Fibroblast of skin of abdomen (primary cell): ENCODE measurements at places on chromosomes 11 and 22.

DNA sequence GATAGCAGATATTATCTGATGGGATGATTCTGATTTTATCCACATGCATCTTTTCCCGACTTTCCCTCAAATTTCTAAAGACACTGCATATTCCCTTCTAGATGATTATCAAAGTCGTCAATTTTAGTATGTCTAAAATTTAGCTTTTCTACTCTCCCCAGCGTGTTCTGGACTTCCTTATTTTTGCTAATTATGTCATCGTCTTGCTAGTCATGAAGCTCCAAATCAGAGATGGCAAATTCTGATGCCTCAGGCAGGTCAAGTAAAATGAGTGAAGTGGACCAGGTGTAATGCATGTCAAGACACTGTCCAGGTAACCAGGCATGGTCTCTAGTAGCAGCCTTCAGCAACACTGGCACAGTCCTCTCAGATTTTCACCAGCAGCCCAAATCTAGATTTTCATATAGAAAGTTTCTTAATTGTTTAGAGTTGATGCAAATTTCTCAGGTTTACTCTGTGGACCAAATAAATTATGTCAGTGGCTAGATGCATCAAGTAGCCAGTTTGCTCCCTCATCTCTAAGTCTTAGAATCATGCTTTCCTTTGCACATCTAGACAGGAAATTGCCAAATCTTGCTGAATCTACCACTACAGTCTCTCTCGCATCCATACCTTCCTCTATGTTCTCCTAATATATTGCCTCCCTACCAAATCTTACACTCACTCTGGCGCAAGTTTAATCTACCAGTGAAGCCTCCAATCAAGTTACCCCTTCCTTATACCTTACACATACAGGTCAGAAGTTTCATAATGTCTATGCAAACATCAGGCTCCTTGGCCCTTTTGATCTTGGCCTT is 10.6 kb downstream of the HSD17B12 start:
- no peak for DNase-seq

DNA sequence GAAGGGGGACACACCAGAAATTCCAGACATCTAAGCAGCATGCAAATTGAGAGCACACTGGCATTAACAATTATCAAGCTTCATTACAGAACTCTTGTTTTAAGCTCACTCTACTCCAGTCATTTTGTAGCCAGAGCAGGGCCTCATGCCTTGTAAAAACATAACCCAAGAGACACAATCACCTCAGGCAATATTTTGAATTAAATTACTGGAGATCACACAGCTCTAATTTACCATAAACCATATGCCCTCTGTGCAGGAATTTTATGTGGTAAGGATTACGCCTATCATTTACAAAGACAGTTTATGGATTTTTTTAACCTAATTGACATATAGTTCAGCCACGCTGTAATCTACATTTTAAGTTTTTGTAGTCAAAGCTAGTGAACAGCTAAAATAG is 414.1 kb upstream of the DDI1 start:
- DNase-seq = no peak

- no peak for DNase-seq
These were observed 23.3 kb downstream of the MICALL1 start for GRCh38 chr22:37929390-37929789.

- peak; percentile 29 for DNase-seq
These were observed 47.0 kb upstream of the ALKBH3 start for GRCh38 chr11:43833657-43834073.

GRCh38 chr11:42772886-42773285 is 538.9 kb upstream of the API5 start:
- DNase-seq = no peak

DNA sequence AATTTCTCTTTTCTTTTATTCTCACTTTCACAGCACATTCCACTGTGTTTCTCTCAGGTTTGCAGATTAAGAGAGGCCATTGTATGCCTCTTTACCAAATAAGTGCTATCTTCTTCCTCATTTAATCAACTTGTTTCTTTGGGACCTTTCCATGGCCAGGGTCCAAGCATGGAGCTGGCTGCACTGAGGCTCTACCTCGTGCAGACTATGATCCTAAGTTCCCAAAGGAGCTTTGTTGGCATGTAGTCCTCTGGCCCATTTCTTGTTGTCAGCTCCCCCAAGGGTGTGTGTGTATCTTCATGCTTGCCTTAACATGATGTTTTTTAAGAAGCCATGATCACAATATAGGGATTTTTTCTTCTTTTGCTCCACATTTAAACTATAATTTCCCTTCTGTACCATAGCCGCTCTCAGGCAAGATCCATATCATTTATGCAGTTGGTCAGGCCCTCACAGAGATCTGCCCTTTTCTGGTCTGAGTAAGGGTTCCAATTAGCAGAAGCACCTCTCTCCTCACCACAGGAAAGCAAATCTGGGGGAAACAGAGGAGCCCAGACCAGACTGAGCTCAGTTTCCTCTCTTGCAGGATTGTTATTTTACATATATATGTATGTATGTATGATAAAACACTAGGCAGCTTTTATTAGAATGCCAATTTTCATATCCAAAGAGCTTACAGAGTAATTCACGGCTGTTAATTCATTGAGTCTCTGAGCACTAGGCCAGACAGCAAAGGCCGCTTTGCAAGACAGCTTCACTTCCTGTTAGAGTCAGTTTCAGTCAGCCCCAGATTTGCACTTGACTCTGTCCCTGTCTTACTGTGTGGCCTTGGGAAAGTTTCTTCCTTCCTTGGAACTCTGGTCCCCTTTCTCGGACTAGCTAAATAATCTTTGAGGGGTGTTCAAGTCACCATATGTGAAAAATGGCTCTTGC is 34.3 kb downstream of the CYB5R2 start:
- DNase-seq = no peak

DNA sequence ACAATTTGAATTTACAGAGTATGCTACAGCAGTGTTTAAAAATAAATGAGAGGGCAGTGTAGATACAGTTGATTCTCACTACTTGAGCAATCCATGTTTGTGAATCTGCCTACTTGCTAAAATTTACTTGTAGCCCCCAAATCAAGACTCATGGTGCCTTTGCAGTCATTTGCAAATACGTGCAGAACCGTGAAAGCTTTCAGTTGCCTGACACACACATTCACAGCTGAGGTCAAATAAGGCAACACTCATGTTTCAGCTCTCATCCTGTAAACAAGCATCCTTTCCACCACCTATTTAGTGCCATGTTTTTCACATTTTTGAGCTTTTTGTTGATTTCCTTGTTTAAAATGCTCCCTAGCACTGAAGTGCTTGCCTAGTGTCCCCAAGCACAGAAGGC is 32.5 kb upstream of the RASL10A start:
- DNase-seq = no peak
